ENCODE measurements at places on chromosomes 4 and X. TPM values are rescaled to one million over a fixed set of nuclear protein-coding genes. Genes with fewer than 3 reads are reported as not detected.

The ADGRL3 gene
- 134 TPM for total RNA-seq

The CSAG1 gene
- not detected for total RNA-seq

The GPAT3 gene
- total RNA-seq = 2.7 TPM

The KIAA1210 gene
- total RNA-seq = 0.33 TPM

The CXCL8 gene
- total RNA-seq = 4.7 TPM

The NWD2 gene
- total RNA-seq = 9.1 TPM

The PLP2 gene
- 3.4 TPM for total RNA-seq

The C4orf50 gene
- total RNA-seq = 2.0 TPM

The PRDM5 gene
- 57.6 TPM for total RNA-seq

The IQCM gene
- not detected for total RNA-seq

The STK32B gene
- 11.7 TPM for total RNA-seq

The SPATA4 gene
- total RNA-seq = 0.93 TPM

The COX18 gene
- total RNA-seq = 29.0 TPM

The NPY2R gene
- 1.3 TPM for total RNA-seq

The EIF1AX gene
- 85.7 TPM for total RNA-seq

The CSTF2 gene
- total RNA-seq = 22.9 TPM

The ZDHHC15 gene
- 8.0 TPM for total RNA-seq

The CLDN24 gene
- not detected for total RNA-seq

The CLGN gene
- 22.5 TPM for total RNA-seq

The ATP6AP1 gene
- 94.4 TPM for total RNA-seq

The SORBS2 gene
- total RNA-seq = 185 TPM

The SPINK2 gene
- total RNA-seq = not detected

The HMGN5 gene
- total RNA-seq = 8.7 TPM

The FAM114A1 gene
- total RNA-seq = 126 TPM

The ARMCX5 gene
- total RNA-seq = 33.7 TPM

The KLF8 gene
- 11.3 TPM for total RNA-seq

The ADH1A gene
- not detected for total RNA-seq

The HSFX4 gene
- total RNA-seq = not detected

The RTL5 gene
- 12.4 TPM for total RNA-seq

The NAP1L3 gene
- 48.2 TPM for total RNA-seq

The AFP gene
- total RNA-seq = not detected

The ATOH1 gene
- total RNA-seq = not detected

The NIPAL1 gene
- total RNA-seq = 35.3 TPM

The TMSB15A gene
- total RNA-seq = 24.7 TPM

The ARHGAP10 gene
- 37.3 TPM for total RNA-seq

The EPGN gene
- total RNA-seq = 1.3 TPM

The RAB9B gene
- total RNA-seq = 18.5 TPM

The GPC3 gene
- 64.9 TPM for total RNA-seq

The SOX3 gene
- 2.1 TPM for total RNA-seq

The ARHGEF9 gene
- total RNA-seq = 72.8 TPM

The PDHA2 gene
- not detected for total RNA-seq

The CHRDL1 gene
- total RNA-seq = 36.6 TPM

The SSX2 gene
- not detected for total RNA-seq

The ARAP2 gene
- total RNA-seq = 8.7 TPM

The RTL9 gene
- total RNA-seq = 1.2 TPM

The SSX4B gene
- total RNA-seq = not detected

The KLB gene
- total RNA-seq = 0.11 TPM

The FGA gene
- total RNA-seq = not detected

All from camera-type eye (tissue), 1 donor.